Cerebellum (tissue), 4 donors: ENCODE measurements at places on chromosomes 2 and 18. TPM values are rescaled to one million over a fixed set of nuclear protein-coding genes. Genes with fewer than 3 reads are reported as not detected.

- DNase-seq: no peak
Measured at GRCh38 chr18:35030277-35030989, 10.8 kb upstream of the MAPRE2 start.

Gene LRP1B
- 55.0 TPM for total RNA-seq

DNA sequence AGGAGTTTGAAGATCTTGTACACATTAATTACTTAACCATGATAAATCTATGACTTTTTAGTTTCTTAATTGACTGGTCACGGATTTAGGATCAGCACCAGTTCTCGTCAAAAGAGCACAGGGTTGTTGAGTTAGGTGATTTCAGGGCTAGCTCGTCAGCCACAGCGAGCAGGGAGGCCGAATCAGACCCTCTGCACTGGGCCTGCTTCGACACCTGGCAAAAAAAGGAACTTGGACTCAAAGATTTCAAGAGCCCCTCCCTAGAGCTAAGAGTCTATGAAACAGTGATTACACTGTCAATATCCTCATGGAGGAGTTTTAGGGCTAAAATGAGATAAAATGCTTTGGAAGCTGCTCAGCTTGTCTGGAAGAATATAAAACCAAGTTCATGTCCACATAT, 4.6 kb upstream of the SERTAD2 start:
- no peak for DNase-seq

DNA sequence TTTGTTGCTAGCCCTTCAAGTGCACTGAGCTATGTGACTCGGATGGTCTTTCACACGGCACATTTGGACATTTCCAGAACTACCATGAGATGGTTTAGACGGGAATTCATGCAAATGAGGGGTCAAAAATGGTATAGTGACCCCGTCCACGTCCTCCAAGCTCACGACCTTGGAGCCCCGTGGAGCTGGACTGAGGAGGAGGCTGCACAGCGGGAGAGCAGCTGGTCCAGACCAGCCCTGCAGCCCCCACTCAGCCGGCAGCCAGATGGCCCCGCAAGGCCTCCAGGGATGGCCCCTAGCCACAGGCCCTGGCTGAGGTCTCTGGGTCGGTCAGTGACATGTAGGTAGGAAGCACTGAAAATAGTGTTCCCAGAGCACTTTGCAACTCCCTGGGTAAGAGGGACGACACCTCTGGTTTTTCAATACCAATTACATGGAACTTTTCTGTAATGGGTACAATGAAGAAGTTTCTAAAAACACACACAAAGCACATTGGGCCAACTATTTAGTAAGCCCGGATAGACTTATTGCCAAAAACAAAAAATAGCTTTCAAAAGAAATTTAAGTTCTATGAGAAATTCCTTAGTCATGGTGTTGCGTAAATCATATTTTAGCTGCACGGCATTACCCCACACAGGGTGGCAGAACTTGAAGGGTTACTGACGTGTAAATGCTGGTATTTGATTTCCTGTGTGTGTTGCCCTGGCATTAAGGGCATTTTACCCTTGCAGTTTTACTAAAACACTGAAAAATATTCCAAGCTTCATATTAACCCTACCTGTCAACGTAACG, 88.8 kb downstream of the EPAS1 start:
- no peak for DNase-seq

Gene TMEM198
- total RNA-seq: 13.0 TPM

DNA sequence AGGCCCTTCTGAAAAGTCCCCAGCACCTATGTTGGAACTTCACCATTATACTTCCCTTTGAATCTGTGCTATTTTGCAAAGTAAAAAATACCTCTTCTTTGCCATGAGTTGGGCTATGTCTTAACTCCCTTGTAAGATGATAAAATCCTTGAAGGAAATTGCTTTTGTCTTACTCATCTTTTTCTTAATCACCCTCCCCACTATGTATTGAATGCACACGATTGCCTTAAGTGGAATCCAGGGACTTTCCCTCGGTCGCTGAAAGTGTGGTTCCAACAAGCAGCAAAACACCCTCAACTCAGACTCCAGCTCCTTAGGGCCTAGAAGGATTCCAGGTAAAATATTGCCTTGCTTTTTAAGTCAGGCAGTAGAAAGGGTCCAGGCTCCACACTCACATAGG, 173.2 kb upstream of the ARL4C start:
- DNase-seq: no peak

- no peak for DNase-seq
Measured at GRCh38 chr2:219325657-219326315, 6.8 kb downstream of the RESP18 start.

DNA sequence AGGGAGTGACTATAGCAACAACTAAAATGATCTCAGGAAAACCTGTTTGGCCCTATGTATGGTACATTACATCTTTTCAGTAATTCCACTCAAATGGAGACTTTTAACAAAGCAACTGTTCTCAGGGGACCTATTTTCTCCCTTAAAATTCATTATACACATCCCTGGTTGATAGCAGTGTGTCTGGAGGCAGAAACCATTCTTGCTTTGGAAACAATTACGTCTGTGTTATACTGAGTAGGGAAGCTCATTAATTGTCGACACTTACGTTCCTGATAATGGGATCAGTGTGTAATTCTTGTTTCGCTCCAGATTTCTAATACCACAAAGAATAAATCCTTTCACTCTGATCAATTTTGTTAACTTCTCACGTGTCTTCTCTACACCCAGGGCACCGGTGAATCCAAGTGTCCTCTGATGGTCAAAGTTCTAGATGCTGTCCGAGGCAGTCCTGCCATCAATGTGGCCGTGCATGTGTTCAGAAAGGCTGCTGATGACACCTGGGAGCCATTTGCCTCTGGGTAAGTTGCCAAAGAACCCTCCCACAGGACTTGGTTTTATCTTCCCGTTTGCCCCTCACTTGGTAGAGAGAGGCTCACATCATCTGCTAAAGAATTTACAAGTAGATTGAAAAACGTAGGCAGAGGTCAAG, 955 bp downstream of the TTR start:
- no peak for DNase-seq

DNA sequence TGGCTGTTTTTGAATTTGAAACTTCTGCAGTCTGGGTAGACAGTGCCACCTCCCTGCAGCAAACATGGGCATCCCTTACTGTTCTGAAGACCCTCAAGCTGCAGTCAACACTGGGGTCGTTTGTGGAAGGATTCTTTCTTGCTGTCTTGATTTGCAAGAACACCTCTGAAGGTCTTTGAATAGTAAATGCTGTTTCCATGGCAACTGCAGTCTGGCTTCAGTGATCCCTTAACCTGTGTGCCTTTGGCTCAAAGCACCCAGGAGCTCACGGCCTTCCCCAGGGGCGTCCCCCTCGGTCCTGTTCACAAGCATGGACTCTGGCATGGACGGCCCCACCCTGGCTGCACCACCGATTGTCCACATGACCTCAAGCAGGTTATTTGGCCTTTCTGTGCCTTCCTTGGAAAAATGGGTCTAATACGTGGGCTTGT, 38.3 kb downstream of the LRRFIP1 start:
- DNase-seq: no peak

Gene AQP12B
- total RNA-seq: not detected

GRCh38 chr2:25168256-25169072, at the start of gene POMC:
Gene POMC (minus strand): TSS chr2:25168580. CDS start chr2:25164772, 3,808 bp downstream.
- DNase-seq: no peak

DNA sequence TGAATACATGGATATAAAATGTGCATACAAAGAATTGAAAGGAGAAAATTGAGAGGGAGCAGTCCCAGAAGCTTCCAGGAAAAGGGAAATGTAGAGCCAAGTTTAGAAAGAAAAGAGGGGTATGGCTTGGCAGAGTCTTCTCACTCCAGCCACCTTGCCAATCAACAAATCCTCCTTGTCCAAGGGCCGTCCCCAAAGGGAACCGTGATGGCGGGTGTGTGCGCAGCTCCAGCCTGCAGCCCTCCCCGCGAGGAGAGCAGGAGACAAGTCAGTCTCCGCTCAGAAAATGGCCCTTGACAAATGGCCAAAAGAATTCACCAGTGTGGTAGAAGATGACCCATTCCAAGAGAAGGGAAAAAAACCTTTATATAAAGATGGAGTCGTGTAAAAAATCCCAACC, 448.3 kb upstream of the POU3F3 start:
- no peak for DNase-seq

DNA sequence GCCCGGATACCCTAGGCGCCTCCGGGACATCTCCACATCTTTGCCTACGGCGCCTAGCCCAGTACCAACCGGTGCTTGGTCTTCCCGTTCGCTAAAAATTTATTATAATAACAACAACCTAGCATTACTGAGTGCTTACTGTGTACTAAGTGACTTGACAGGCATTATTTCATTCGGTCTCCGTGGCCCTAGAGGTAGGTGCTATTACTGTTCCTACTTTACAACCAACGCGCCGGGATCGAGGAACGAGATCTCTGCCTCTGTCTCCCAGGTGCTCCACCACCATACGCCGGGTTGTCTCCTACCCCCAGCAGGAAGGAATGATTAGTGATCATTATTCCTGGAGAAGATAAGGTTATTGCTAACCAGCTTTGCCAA, 657 bp upstream of the BIN1 start:
- no peak for DNase-seq

Gene UGT1A8
- total RNA-seq: not detected

Gene DCDC2C
- not detected for total RNA-seq

- peak; percentile 28 for DNase-seq
Measured at GRCh38 chr2:118032169-118033013, 18.5 kb upstream of the CCDC93 start.

DNA sequence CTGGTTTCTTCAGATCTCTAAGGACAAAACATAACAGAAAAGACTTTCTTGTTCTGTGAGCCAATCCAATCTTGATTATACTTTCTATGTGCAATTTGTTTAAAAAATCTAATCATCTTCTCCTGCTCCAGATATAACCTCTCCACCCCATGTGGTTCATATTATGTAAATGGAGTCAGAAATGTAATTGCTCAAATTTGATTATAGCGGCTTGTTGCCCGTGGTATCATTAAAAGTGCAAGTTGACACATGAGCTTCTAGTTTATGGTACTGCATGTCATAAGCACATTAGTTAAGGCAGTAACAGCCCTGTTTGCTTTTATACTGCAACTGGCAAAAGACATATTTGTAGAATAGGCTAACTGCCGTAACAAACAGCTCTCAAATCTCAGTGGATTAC, 715.1 kb upstream of the CDH7 start:
- DNase-seq: no peak

DNA sequence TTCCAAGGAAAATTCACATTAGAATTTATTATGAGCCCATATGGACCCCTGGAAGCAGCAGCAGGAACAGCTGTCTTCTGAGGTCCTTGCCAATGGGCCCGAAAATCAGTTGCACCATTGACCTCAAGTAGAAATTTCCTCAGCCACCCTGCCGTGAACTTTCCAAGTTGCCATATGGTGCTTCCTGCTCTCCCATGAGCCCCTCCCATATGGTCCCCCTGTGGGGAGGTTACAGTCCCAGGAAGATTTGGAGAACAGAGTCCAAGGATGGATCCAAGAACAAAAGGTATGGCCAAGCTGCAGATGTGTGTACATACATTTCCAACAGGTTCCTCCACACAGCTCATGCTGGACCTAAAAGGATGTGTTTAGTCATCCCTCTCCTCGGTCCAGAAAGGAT, 34.6 kb downstream of the DIPK1C start:
- no peak for DNase-seq

DNA sequence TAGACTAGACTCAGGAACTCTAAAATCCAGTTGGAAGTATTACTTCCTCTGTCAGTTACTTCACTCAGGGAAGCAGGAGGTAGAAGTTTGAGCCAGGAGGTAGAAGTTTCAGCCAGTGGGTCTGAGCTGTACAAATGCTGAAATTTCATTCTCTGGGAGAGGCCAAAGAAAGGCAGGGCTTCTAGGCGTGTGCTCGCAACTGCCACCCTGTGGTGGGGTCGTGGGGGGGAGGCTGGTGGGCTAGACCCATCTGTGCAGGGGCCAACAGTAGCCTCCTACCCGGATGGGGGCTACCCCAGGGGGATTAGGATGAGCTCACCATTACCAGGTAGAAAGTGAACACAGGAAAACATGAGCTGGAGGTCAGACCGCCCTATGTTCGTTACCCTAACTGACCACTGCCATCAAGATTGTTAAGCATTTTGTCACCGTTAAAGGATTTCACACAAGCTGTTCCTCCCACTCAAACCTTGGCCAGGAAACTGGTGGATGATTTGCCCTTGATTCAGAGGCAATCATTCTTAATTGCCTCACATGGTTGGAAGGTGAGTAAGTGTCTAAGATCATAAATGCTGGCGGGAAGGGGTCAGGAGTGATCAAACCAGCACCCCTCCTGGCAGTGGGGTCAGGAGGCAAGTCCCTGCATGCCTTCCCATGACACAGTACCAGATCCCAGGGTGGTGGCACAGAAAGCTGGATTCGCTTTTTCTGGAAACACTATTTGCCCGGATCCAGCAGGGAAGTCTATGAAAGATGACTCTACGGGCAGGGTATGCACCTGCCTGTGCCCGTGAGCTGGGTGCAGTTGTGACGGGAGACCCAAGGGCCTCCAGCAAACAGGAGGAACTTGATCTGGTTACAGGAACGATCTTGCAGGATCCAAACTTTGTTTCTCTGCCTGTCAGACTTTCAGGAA, 5.2 kb upstream of the FHL2 start:
- no peak for DNase-seq

Gene THAP4
- total RNA-seq: 16.6 TPM

Gene TBR1
- total RNA-seq: 0.64 TPM

DNA sequence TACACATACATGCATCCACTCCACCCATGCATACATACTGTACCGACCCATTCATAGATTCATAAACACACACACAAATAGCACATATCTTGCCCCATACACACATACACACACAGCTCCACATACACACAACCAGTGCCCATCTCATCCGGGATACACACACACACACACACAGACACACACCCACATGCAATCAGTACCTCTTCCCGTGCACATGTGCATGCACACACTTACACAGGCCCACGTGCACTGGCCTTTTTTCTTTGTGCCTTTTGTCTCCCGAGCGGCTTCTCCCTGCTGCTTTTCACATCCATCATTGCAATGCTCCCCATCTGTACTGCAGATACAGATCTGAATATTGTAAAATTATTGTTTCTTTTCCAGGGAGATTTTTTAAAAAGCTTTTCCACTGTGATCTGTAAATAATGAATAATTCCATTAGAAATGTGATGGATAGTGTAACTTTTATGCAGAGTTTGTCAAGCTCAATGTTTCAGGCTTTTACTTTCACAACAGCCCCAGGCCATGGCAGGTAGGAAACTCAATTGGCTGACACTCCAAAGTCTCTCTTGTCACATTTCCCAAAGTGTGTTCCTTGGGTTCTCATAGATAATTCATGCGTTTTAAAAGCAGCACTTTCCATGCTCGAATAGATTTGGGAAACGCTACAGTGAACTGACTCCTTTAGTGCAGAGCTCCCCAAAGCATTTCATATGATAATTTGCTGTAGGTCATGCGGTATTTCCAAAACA, 393.5 kb downstream of the CTNNA2 start:
- no peak for DNase-seq

Gene FEV
- total RNA-seq: not detected

DNA sequence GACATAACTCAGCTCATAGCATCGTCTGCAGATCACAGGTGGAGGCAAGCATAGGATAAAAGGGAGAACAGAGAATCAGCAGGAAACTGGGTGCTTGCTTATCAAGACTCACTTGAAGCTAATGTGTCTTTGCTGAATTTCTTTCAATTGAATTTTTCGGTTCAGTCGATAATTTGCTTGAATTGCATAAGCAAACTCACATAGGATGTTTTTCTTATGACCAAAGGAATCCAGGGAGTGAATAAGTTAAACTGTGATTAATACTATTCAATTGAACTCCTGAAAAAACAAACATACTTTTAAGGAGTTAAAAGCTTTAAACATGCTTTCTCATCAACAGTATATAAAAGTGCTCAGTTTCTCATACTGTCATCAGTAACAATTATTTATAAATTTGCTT, 707.1 kb upstream of the ACVR2A start:
- no peak for DNase-seq

Gene SAG
- total RNA-seq: not detected

- peak; percentile 38 for DNase-seq
Measured at GRCh38 chr18:4412286-4412685, 42.8 kb downstream of the DLGAP1 start.

Gene POTEC
- 0.09 TPM for total RNA-seq
